Upper lobe of left lung (tissue), 6 donors: ENCODE measurements at places on chromosomes 7 and 10. TPM values are rescaled to one million over a fixed set of nuclear protein-coding genes. Genes with fewer than 3 reads are reported as not detected.

- H3K27me3 ChIP-seq = no peaks in the 10 kb centered on the region
- H3K4me1 ChIP-seq = peaks cover 42% of the 10 kb centered on the region
- peaks cover 12% of the 10 kb centered on the region for H3K36me3 ChIP-seq
- H3K4me3 ChIP-seq = no peak overlapping the region
- no peak for DNase-seq
Measured at GRCh38 chr7:26179826-26180497, 20.6 kb downstream of the HNRNPA2B1 start.

- H3K36me3 ChIP-seq = no peaks in the 10 kb centered on the region
- H3K27ac ChIP-seq = no peak overlapping the region
- no peaks in the 10 kb centered on the region for H3K27me3 ChIP-seq
- DNase-seq = no peak
- H3K4me3 ChIP-seq = no peak overlapping the region
- H3K4me1 ChIP-seq = peaks cover 10% of the 10 kb centered on the region
Measured at GRCh38 chr10:122669842-122670241, 29.8 kb downstream of the C10orf120 start.

- no peak for DNase-seq
- H3K4me3 ChIP-seq = no peak overlapping the region
- no peaks in the 10 kb centered on the region for H3K4me1 ChIP-seq
- H3K27ac ChIP-seq = no peak overlapping the region
Measured at GRCh38 chr7:48426331-48426965, 255.2 kb downstream of the ABCA13 start.

GRCh38 chr10:74917481-74918077 is 91.2 kb downstream of the KAT6B start:
- no peak for DNase-seq
- no peaks in the 10 kb centered on the region for H3K36me3 ChIP-seq
- H3K4me1 ChIP-seq = peaks cover 16% of the 10 kb centered on the region
- no peaks in the 10 kb centered on the region for H3K27me3 ChIP-seq
- H3K4me3 ChIP-seq = no peak overlapping the region

- no peaks in the 10 kb centered on the region for H3K27me3 ChIP-seq
- no peaks in the 10 kb centered on the region for H3K36me3 ChIP-seq
- peak; percentile 14 for DNase-seq
- no peak overlapping the region for H3K4me3 ChIP-seq
- H3K4me1 ChIP-seq = peaks cover 9% of the 10 kb centered on the region
Measured at GRCh38 chr10:86261470-86261869, 105.1 kb downstream of the GRID1 start.

DNA sequence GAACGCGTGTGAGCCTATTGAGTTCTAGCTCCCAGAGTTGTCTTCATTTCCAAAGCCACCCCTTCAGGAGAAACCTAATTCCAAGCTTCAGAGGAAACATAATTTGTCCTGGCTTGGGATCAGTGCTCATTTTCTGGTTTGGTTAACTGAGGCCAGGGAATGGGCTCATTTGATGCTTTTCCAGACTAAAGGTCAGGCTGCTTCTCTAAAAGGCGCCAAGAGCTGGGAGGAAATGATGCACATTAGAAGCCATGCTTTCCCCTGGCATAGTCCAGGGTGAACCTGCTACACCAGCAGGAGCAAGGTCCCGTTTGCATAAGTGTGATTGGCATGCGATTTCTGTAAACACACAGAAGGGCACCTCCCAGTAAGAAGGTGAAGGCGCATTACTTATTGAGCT is 435.0 kb downstream of the GALNT17 start:
- no peaks in the 10 kb centered on the region for H3K36me3 ChIP-seq
- no peaks in the 10 kb centered on the region for H3K27me3 ChIP-seq
- DNase-seq = no peak
- no peaks in the 10 kb centered on the region for H3K4me1 ChIP-seq

DNA sequence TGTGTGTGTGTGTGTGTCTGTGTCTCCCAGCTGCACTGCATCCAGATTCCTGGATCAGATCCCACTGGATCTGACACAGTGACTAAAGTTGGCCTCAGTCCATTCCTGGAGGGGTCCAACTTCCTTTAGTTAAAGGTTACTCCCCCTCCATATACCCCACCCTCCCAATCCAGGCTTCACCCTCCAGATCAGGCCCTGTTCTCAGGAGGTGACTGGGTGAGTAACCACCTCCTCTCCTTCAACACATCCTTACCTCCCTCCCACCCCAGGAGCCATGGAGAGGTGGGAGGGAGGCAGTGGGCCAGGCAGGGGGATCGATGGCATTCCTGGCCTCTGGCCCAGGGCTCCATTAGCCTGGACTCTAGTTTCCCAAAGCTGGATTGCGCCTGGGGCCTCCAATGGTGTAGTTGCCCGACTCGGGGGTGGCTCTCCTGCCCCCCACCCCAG is 11.3 kb downstream of the KCNIP2 start:
- peaks cover 40% of the 10 kb centered on the region for H3K4me1 ChIP-seq
- DNase-seq = no peak
- no peak overlapping the region for H3K4me3 ChIP-seq
- H3K27ac ChIP-seq = no peak overlapping the region
- H3K36me3 ChIP-seq = no peaks in the 10 kb centered on the region
- H3K27me3 ChIP-seq = no peaks in the 10 kb centered on the region

- H3K36me3 ChIP-seq = no peaks in the 10 kb centered on the region
- H3K27ac ChIP-seq = no peak overlapping the region
- H3K27me3 ChIP-seq = no peaks in the 10 kb centered on the region
- H3K4me1 ChIP-seq = no peaks in the 10 kb centered on the region
- no peak for DNase-seq
Measured at GRCh38 chr10:59611048-59611447, 98.6 kb downstream of the SLC16A9 start.

The CALHM3 gene
- total RNA-seq = not detected

The SYT15 gene
- 23.9 TPM for total RNA-seq

The JAZF1 gene
- total RNA-seq = 11.7 TPM

The SHH gene
- 6.2 TPM for total RNA-seq

The FKBP6 gene
- not detected for total RNA-seq

The TIMM23B gene
- 12.6 TPM for total RNA-seq

The CYP3A4 gene
- not detected for total RNA-seq

The NKX2-3 gene
- total RNA-seq = not detected
